ENCODE measurements at places on chromosomes 6 and 20.

GRCh38 chr20:48158014-48158413 is 372.7 kb upstream of the SULF2 start:
- no peak for DNase-seq

GRCh38 chr6:94065707-94066337 is 646.5 kb upstream of the EPHA7 start:
- DNase-seq, result no peak

GRCh38 chr6:167988154-167988495 is 9.3 kb upstream of the KIF25 start:
- DNase-seq, result no peak

DNA sequence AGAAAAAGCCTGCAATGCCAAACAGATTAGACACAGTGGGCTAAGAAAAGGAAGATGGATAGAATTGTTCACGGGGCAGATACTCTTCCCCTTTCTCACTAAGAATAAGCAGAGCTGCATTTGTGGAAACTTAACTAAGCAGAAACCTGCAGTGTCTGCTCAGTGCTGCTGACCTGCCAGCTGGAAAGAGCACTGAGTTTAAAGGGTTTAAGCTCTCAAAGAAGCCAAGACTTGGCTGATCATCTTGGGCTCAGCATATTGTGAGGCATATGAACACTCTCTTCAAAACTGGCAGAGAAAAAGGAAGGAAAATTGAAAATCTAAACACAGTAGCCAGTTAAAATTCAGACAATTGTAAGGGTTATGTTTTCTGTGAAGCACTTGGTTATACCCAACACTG is 711.1 kb upstream of the EPHA7 start:
- DNase-seq, result no peak

DNA sequence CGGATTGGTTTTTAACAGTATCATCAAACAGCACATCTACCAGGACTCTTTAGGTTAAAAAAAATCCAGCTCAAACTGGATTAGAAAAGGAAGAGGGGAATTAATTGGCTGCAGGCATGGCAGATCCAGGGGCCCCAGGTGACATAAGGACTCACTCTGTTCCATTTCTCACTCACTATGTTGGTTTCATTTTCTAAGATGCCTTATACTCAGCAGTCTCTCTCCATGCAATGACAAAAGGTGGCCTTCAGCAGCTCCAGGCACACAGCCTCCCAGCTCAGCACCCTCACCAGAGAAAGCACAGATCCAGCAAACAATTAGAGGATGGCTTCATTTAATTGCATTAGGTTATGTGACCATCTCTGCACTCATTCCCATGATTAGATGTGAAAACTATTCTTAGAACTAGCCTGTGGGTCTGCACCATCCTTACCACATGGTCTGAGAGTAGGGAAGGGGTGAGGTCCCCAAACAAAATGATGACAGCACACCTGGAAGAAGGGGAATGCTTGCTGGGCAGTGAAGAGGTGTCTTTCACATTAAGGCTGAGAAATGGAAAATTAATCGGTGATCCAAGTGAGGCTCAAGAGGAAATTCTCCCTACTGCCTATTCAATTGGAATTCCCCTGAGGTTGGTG is 243.1 kb downstream of the CDH26 start:
- DNase-seq, result no peak

DNA sequence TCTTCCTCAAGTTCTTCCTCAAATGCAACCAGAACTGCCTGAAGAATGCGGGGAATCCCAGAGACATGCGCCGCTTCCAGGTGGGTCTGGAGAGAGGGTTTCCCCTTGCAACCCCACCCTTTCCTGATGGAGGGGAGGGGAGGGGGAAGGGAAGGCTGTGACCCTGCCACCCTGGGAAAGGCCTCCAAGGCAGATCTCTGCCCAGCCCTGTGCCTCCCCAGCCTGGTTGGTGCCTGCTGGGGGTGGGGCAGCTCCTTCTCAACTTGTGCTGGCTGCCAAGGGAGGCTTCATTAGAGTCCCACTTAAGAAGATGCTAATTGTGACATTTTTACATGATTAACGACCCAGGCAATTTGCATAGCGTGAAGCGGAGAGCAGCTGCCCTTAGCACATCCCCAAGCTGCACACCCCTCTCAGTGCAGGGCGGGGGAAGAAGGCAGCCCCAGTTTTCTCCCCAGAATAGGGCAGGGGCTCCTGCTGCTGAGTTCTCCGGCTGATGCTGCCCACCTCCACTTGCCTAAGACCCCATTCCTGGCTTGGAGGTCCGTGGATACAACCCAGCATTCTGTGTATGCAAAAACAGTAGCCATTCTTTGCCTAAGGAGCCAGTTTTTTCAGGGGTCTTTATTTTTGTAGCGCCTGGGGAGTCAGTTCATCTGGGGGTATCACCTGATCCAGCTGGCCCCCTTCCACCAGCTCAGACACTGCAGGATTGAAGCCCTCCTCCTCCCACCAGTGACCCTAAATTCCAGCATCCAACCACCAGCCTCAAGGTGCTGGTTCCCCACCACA is 51.7 kb downstream of the CPXM1 start:
- no peak for DNase-seq

- DNase-seq, result no peak
Measured at GRCh38 chr6:114375541-114376192, 32.8 kb upstream of the HS3ST5 start.

DNA sequence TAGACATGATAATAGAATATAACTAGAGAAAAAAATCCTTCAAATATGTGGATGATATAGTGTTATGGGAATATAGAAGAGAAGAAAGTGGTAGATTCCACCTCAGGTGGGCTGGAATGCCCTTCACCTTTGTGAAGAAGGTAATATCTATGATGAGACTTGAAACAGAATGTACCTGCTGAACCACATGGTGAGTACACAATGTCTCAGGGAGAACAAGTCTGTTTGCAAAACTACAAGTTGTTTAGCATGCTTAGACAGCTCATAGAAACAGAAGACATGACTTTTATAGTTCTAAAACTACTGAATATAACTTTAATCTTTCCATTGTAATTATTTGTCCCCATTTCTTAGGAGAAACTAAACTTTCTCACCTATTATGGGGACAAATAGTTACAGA is 12.2 kb downstream of the C6orf58 start:
- no peak for DNase-seq

- no peak for DNase-seq
Measured at GRCh38 chr6:1311400-1312202, at the start of gene FOXQ1. Gene FOXQ1 (plus strand): TSS chr6:1312098. CDS start chr6:1312705, 607 bp downstream.

DNA sequence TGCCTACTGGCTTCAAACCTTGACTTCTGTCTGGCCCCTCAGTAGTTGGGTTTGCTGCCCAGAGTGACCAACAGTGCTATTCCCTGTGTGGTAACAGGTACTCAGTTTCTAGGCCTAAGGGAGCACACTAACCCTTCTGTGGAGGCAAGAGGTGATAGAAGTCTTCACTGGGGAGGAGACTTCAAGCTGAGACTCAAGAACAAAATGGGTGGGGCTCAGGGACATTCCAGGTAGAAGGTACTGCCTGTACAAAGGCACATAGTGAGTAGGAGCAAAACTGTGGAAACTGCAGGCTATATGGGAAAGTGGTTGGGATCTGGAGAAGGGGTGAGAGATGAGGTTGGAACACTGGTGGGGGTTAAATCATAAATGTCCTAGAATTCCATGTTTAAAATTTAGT is 2.3 kb upstream of the SCAND1 start:
- DNase-seq, result no peak

GRCh38 chr6:36666826-36667591 is 11.5 kb upstream of the CDKN1A start:
- no peak for DNase-seq

GRCh38 chr20:37969949-37970855 is 63.1 kb downstream of the TTI1 start:
- no peak for DNase-seq

DNA sequence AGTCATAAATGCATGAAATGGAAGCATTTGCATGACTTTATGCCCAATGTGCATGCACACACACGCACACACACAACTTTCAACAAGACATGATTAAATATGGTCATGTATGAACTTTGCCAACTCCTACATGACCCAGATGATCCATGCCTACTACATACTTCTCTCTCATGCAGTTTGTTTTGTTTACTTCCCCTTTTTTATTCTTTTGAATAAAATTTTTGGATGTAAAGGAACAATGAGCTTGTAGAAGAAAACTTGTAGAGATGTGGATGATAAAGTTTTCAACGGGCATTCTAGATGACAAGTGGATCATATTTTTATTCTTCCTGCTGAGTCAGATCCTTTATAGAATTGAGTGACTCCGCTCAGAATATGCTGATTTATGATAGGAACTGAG is 50.8 kb upstream of the AIG1 start:
- DNase-seq, result no peak

DNA sequence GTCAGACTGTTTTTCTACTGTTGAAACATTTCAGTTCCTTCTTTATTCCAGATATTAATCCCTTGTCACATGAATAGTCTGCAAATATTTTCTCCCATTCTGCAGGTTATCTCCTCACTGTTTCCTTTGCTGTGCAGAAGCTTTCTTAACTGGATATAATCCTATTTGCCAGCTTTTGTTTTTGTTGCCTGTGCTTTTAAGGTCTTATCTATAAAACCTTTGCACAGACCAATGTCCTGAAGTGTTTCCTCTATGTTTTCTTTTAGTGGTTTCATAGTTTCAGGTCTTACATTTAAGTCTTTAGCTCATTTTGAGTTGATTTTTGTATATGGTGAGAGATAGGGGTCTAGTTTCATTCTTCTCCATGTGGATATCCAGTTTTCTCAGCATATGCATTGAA is 19.2 kb downstream of the NCOA6 start:
- no peak for DNase-seq

- no peak for DNase-seq
Measured at GRCh38 chr20:20358801-20359200, 9.1 kb upstream of the INSM1 start.

- DNase-seq, result no peak
Measured at GRCh38 chr6:156720691-156721685, 56.2 kb upstream of the ARID1B start.

- no peak for DNase-seq
Measured at GRCh38 chr6:121222656-121223055, 111.6 kb downstream of the TBC1D32 start.

DNA sequence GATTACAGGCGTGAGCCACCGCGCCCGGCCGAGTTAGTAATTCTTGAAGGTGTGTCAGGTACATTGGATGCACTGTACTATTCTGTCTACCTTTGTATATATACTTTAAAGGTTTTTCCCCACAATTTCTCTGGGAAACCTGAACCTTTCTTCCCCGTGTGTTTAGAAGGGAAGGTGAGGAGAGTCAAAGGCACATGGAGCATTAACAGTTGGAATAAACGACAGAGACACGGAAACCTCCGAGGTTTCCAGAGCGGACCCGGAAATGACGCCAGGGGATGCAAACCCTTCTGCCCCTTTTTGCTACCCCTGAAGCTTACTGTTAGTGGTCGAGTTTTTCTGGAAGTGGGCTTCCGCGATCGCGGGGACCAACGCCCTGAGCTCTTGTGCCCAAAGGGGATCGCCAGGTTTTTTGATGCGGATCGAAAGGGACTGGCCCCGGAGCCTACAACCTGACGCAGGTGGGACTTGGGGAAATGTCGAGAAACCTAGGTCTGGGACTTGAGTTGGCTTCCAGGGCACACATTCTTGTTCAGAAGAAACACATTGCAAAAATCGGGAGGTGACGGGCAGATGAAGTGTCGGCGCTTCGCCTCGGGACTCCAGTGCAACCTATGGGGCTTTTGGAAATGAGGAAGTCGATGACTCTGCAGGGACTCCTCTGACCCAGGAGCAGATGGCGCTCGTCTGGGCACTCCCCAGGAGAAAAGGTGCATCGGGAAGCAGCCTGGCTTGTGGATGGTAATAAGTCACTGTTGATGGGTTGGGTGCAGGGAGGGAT is 218.2 kb downstream of the OR2B2 start:
- DNase-seq, result no peak

DNA sequence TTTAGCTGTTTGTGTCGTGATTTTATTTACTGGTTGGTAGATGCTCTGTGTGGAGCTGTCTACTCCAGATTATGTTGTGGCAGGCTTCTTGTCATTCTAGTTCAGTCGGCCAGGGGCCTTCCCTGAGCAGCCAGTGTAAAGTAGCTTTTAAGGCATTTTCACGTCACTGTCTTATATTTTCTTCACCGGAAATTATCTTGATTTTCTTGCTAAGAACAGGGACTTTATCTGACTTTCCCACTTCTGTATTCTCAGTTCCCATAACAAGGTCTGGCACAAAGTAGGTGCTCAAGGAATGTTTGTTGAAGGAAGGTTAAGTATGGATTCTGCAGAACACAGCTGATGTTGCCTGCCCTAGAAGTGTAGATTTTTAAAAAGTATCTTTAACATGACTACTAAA is 868 bp downstream of the LTV1 start:
- DNase-seq, result no peak

GRCh38 chr6:139277161-139277560 is 14.6 kb downstream of the TXLNB start:
- DNase-seq, result no peak

DNA sequence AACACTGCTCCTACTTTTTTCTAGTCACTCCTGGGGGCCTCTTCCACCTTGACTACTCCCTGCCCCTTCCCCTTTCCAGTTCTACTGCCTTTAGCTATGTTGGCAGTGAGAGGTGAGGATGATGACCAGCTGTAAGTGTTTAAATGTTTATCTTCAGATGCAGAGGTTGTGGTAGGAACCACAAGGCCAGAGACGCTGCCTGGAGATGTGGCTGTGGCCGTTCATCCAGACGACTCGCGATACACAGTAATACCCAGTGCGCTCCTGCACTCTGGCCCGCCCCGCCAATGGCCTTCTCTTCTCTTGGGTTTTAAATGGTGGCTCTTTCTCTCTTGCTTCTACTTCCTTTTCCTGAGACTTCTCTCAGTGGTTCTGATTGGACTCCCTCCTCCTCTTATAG is 4.6 kb downstream of the VARS2 start:
- no peak for DNase-seq

DNA sequence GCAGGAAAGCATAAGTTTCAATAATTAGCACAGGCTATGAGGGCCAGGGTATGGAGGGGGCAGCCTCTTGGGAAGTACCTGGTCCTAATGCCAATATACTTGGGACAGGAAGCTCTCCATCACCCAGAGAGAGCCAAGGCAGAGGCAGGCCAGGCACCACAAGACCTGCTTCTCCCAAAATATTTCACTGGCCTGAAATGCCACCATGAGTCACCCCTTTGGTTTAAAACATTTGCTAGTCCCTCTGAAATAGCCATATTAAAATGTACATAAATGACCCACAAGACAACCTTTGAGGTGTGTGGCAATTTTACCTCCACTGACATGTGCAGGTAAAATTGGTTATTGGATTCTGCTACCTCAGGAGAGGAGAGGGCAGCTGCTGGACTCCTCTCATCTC is 23.4 kb upstream of the SCUBE3 start:
- DNase-seq, result no peak

DNA sequence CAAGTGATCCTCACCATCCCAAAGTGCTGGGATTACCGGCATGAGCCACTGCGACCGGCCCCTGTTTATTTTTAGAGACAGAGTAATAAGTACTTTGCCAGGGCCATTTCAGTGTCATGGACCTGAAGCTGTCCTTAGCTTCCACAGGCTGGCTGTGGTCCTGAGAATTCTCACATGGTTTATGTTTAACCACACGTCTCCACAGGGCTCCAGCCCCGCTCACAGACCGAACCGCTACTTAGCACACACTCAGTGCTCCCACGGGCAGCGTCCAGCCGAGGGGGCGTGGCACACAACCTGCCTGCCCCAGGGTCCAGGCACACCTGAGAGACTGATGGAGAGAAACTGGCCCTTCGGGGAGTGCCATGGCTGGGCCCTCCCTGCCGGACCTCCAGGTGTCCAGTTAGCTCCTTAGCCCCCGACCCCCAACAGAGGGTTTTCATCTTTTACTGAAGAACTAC is 11.7 kb downstream of the ACSS1 start:
- no peak for DNase-seq

Measured in esophagus squamous epithelium (tissue), 5 donors.